Right lung (tissue), 10 donors: ENCODE measurements at places on chromosomes 11 and 22.

GRCh38 chr22:32700191-32700882 lies 101.2 kb upstream of the TIMP3 start:
- peak; percentile 56 for DNase-seq

DNA sequence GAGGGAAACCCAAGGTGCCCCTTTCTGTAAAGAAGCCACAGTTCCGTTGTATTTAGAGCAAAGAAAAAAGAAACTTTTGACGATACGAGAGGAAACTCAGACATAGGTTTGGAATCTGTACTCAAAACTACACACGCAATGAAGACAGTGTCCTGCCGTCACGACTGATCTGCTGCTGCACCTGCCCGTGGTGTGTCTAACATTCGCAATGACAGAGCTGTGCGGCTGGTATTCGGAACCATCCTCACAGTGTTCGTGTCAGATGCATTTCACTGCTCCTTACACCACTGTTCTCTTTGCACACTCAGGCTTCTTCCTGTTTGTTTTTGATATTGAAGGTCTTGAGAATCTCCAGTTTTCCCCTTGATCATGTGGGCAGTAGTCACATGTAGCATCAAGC lies 84.8 kb downstream of the RTL6 start:
- no peak for DNase-seq

DNA sequence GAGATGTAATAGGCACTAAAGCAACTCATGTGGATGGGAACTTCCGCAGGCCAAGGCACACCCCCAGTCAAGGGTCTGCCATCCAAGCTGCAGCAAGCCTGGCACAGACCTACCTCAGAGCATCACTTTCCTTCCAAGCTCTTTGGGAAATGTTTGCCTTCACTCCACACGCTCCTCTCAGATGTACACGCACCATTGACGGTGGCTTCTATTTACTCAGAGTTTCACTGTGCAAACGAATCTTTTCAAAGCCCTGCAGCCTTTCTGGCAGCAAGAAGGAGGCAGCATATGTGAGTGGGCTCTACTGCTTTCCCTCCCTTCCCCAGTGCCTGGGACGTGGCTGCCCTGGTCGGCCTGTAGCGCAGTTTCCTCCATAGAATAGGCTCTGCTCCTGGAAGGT lies 60.9 kb upstream of the USP47 start:
- no peak for DNase-seq

- DNase-seq, result no peak
These were observed 57.4 kb downstream of the CHRDL2 start for GRCh38 chr11:74673693-74674360.

DNA sequence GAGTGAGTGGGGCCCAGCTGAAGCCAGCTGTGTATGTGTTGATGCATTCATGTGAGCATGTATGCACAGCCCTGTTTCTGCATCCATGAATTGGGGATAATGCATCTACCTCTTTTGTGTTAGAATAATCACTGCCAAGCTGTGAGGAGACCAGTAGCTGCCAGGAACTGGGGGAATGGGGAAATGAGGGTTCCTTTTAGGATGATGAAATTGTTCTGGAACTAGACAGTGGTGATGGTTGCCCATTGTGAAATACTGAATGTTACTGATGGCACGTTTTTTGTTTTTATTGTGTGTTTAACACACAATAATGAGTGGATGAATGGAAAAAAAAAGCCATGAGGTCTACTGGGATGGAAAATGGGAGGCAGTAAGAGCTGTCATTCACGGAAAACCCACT lies 45.3 kb upstream of the WNT11 start:
- DNase-seq, result no peak

- no peak for DNase-seq
These were observed 5.3 kb downstream of the NHERF4 start for GRCh38 chr11:119190531-119190930.

- no peak for DNase-seq
These were observed 580 bp downstream of the DTX4 start for GRCh38 chr11:59172345-59173079.

- DNase-seq, result no peak
These were observed 11.6 kb downstream of the DDX17 start for GRCh38 chr22:38494498-38494897.

- DNase-seq, result no peak
These were observed 151.7 kb downstream of the UVRAG start for GRCh38 chr11:75966537-75967287.
